Stimulated activated CD8-positive, alpha-beta memory T cell treated with anti-CD3 and anti-CD28 coated beads, Interleukin-4, amount 100 ng/mL, for 48 hours (primary cell): ENCODE measurements at places on chromosomes 11 and 22.

- DNase-seq: no peak
Measured at GRCh38 chr11:131253656-131254151, 116.7 kb upstream of the NTM start.

GRCh38 chr22:47030881-47031627 is 268.6 kb downstream of the TBC1D22A start:
- no peak for DNase-seq

GRCh38 chr22:32185821-32186220 is 19.1 kb downstream of the RFPL2 start:
- DNase-seq: no peak

DNA sequence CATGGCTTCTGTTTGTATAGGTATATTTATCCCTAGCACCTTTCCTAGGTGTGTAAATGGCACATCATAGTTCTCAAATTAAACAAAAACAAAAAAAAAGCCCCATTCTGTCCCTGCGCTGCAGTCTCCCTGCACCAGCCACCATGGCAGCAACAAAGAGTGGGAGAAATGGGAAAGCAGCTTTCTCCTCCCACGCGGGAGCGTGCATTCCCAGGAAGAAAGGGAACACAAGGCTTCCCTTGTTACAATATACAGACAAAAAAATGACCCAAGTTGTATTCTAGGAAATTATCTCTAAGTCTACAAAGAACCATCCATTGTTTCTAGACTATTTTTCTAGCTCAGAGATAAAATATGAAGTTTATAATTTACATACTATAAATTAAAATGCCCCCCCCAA is 16.1 kb upstream of the TMPRSS5 start:
- no peak for DNase-seq

DNA sequence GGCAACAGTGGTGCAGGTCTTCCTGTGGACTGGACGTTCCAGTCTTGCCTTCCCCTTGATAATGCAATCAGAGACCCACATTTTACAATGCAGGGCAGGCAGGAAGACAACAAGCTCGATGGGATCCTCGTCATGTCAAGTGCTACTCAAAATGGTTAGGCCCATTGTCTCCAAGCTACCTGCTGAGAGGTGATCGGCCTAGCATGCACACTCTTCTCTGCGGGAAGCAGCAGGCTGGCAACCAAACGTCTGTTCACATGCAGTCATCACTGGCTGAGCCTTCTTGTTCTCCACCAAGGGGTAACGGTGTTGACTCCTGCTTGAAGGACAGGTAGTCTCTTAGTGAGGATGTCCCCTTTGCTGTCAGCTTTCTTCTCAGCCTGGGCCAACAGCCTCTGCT is 25.5 kb upstream of the CD82 start:
- no peak for DNase-seq

DNA sequence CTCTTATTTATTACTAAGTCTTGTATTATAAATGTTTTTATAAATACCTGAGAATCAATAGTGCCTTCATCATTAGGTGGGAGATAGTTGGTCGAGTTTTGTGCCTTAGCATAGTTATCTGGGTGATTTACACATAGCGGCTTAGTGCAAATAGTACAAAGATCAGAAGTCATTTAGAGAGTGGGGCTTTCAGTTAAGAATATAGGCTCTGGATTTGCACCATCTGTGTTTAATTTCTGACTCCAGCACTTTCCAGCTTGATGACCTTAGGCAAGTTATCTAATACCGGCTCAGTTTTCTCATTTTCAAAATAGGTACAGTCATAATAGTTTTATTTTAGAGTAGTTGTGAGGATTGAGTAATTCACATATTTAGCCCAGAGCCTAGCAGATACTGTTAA is 26.4 kb downstream of the PDE3B start:
- DNase-seq: no peak

GRCh38 chr22:18115906-18116371 is 5.3 kb downstream of the TUBA8 start:
- no peak for DNase-seq

GRCh38 chr11:128862406-128862805 is 4.7 kb downstream of the KCNJ1 start:
- no peak for DNase-seq

DNA sequence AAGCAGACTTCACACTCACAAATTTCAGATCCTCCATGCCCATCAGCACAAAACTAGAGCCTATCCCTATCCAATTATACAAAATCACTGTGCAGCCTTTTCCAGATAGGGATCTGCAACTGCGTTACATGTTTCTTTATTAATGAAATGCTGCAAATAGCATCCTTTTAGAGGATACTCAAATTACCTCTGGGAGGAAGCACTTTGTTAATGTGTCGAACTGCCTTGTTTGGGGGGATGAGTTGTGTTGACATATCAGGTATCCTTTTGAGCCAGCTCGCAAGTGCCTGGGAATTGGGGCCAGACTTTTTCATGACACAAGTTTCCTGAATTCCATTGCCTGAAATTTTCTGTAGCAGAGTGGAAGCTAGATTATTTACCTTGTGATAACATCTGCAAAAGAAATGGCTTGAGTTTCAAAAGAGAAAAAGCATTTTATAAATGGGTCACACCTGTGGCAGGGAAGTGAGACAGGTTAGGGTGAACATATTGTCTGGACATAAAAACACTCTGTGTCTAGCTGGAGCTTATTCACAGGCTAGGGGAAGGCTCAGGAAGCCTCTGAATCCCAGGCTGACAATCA is 299.1 kb upstream of the MTNR1B start:
- no peak for DNase-seq

DNA sequence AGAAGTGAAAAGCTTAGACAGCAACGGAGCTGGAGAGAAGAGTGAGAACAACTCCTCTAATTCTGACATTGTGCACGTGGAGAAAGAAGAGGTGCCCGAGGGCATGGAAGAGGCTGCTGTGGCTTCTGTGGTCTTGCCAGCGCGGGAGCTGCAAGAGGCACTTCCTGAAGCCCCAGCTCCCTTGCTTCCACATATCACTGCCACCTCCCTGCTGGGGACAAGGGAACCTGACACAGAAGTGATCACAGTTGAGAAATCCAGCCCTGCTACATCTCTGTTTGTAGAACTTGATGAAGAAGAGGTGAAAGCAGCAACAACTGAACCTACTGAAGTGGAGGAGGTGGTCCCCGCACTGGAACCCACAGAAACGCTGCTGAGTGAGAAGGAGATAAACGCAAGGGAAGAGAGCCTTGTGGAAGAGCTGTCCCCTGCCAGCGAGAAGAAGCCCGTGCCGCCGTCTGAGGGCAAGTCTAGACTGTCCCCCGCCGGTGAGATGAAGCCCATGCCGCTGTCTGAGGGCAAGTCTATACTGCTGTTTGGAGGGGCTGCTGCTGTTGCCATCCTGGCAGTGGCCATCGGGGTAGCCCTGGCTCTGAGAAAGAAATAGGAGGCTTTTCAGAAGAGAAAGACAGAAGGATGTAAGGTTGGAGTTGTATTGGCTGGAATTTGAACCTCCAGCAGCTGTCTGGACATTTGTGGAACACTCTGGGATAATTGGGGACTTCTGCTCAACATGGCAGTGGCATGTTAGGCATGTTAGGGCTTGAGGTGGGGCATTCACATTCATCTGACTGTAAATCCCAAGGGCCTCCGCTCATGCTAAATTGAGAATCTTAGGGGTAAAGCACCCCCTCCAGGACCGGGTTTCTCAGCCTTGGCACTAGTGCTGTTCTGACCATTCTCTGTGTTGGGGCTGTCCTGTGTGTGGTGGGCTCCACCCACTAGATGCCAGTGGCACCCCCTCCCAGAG is 47.1 kb downstream of the BID start:
- no peak for DNase-seq

GRCh38 chr11:79174045-79175008 is 266.5 kb downstream of the TENM4 start:
- DNase-seq: no peak

DNA sequence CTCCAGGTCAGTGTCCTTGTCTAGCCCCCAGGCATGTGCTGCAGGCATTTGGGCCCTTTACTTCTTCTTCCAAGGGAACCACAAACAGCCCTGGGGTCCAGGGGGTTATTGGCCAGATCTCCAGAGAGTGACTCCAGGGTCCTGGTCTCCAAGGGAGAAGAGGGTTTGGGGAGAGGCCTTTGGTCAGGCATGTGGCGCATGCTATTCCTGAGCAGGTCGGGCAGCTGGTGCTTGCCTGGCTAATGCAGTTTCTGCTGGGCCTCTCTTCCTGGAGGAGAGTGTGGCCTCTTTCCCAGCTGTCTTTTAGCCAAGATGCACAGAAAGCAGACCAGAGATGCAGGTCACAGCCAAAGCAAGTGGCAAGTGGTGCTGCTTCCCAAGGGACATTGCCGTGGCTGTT is 3.8 kb upstream of the RFPL2 start:
- no peak for DNase-seq

DNA sequence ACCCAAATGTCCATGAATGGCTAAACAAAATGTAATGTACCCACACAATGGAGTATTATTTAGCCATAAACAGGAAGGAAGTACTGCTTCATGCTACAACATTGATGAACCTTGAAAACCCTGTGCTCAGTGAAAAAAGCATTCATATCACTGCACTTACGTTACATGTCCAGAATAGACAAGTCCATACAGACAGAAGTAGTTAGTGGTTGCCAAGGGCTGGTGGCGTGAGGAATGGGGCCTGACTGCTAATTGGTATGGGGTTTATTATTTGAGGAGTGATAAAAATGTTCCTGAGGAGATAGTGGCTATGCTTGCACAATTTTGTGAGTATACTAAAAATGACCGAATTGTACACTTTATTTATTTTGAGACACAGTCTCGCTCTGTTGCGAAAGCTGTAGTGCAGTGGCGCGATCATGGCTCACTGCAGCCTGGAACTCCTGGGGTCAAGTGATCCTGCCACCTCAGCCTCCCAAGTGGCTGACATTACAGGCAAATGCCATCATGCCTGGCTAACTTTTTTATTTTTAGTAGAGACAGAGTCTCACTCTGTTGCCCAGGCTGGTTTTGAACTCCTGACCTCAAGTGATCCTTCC is 7.7 kb upstream of the SYVN1 start:
- DNase-seq: no peak

- no peak for DNase-seq
Measured at GRCh38 chr11:3859373-3859881, 4.0 kb downstream of the STIM1 start.

- DNase-seq: no peak
Measured at GRCh38 chr11:77665240-77665965, 27.8 kb upstream of the CLNS1A start.

GRCh38 chr11:47326198-47326597 is 26.3 kb downstream of the MYBPC3 start:
- no peak for DNase-seq

GRCh38 chr11:96317985-96318384 is 25.0 kb downstream of the MAML2 start:
- no peak for DNase-seq

DNA sequence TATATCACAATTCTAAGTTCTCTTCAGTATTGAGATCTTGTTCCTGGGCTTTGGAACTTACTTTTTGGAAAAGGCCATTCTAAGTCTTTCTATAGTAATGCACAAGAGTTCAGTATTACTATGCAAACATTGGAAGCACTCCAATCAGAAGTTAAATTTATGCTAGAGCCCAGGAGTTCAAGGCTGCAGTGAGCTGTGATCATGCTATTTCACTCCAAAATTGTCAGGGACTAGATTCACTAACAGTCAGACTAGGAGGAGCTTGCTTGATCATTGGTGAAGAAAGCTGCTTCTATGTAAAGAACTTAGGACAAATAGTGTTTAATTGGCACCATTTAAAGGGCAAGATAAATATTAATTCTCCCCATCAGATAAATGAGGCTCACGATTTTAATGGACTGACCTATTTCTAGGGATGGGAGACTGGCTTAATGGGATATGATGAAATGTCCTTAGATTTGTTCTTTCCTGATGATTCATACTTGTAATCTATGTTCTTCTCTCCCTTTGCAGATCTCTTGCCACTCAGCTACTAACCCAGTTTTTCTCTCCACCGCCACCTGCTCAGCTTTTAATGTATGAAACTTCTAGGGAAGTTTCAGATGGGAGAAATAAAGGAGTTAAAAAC is 32.6 kb upstream of the TMEM123 start:
- DNase-seq: no peak

- no peak for DNase-seq
Measured at GRCh38 chr11:73343076-73343873, 32.9 kb upstream of the RELT start.

DNA sequence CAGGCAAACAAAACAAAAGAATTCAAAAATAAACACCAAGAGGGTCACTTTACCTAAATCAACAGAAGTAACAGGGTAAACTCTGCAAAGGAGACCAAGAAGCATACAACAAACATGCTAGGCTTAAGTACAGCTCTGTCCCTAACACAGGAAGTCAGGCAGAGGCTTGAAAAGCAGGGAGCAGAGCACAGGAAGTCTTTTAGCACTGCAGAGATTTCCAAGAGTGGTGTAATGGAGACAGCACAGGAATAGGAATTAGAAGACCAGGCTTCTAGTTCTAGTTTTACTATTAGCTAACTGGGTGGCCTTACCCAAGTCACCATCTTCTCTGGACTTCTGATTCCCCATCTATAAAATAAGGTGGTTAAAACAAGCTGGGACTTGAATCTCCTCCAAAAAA is 1.9 kb downstream of the RBFOX2 start:
- DNase-seq: no peak
